ENCODE measurements at places on chromosomes 6 and 20.

DNA sequence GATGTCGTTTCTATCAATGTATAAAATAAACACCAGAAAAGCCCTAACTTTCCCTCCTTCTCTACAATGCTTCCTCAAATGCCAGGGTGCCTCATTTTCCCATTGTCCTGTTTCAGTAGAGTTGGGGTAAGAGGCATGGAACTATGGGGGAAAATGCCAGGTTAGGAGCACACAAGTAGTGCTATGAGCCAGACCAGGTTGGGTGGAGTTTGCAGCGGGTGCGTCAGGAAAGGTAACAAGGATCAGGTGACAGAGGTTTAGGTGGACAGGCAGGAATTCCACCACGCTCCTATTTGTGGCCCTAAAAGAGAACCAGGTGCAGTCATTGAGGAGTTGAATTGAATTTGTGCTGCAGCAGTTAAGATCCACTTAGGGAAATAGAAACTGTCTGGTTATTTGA lies 36.5 kb downstream of the SYTL3 start:
- DNase-seq: no peak

DNA sequence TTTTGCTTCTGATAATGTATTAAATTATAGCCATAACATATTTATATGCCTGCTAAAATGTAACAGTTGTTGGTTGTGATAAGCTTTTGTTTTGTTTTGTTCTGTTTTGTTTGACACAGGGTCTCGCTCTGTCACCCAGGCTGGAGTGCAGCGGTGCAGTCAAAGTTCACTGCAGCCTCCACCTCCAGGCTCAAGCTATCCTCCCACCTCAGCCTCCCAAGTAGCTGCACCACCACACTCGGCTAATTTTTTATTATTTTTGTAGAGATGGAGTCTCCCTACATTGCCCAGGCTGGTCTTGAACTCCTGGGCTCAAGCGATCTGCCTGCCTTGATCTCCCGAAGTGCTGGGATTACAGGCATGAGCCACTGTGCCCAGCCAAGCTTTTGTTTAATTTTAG lies 157.8 kb downstream of the ARID1B start:
- no peak for DNase-seq

GRCh38 chr6:168208854-168209253 lies 110.7 kb downstream of the DACT2 start:
- DNase-seq: no peak

GRCh38 chr6:107815846-107816245 lies 8.3 kb downstream of the SCML4 start:
- DNase-seq: no peak

GRCh38 chr6:15346315-15346714 lies 100.4 kb downstream of the JARID2 start:
- DNase-seq: no peak

DNA sequence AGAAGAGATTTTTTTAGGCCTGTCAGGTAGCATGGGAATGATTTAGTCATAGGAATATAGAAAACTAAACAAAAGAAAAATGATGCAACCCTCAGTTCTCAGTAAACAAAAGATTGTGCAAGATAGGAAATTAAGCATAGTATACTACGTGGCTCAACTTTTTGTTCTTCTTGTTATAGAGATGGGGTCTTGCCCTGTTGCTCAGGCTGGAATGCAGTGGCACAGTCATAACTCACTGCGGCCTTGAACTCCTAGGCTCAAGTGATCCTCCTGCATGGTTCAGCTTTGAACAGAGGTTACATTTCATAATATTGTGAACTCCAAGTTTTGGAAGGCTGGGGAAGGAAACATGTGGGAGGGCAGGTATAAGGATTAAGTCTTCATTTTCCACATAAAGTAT lies 28.5 kb downstream of the SLX4IP start:
- DNase-seq: no peak

DNA sequence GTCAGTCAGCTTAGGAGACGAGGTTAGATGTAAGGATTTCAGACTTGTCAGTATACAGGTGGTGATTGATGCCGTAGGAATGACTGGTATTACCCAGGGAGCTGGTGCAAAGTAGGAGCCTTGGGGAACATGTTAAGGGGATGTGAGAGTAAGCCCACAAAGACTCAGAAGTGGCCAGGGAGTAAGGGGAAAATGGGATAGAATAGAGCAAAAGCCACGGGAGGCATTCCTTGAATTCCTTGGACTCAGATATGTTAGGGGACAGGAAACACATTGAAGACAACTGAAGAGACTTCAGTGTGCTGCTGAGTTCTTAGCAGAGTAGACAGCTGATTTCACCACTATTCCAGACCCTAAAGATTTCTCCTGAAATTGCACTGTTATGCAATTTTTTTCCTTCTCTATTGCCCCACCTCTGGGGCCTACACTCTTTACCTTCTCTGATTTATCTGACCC lies 1.2 kb upstream of the ACAT2 start:
- peak; percentile 71 for DNase-seq

GRCh38 chr6:23994013-23994412 lies 132.0 kb upstream of the NRSN1 start:
- DNase-seq: no peak

DNA sequence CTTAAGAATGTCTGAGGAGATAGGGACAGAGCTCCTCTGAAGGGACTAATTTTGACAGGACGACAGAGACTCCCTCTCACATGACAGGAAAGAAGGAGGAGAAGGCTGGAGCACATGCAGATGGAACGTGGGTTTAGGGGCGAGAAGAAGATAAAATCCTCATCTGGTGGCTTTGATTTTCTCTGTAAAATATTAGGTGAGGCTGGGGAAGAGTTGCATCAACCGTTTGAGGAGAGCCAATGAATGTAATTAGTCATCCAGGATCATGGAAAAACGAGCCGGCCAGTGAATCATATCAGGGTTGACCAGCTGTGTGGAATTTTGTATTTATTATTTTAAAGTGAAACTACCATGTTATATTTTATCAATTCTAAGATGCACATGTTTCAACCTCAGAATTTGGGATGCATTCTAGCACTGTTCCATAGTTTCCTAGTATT lies 46.9 kb upstream of the ADGRF4 start:
- DNase-seq: peak; percentile 82

DNA sequence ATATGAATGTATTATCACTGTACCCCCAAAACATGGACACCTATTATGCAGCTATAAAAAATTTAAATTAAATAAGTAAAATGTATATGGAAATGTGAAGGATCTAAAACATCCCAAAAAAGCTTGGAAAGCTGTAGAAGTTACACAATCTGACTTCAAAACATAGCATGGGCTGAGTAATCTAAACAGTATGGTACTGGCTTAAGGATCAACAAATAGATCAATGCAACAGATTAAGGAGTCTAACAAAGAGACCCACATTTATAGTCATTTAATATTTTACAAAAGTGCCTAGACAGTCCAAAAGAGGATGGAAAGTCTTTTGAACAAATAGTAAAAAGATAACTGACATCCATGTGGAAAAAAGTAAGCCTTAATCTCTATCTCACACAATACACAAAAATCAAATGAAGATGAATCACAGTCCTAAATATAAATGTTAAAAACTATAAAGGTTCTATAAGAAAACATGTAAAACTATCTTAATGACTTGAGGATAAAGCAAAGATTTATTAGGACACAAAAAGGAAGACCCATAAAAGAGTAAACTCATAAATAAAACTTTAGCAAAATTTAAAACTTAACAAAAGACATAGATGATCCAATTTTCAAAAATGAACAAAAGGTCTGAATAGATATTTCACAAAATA lies 46.8 kb downstream of the RANBP9 start:
- DNase-seq: no peak

DNA sequence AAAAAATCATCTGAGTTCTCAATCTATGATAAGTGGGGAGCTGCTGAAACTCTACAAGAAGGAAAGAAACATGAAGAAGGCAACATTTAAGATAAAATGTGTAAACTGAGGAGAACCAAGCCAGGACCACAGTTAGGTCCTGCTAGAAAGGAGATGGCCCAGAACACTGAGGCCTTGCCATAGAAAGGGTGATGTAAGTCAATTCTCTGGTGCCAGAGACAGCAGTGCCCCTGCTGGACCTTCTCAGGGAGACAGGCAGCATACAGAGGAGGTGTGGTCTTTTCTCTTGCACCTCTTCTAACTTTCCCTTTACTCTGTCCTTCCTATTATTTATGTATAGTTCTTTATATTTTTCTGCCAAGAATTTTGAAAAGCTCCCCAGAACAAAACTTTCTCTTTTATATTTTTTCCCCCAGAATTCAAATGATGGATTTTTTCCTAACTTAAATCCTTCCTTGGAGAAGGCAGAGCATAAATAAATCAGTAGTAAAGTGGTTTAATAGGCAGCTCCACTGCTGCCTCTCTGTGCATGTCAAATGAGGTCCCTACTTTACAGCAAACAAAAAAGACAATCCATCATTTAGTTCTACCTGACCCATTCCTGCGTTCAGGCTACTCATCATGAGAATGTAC lies 9.0 kb downstream of the UQCC2 start:
- peak; percentile 76 for DNase-seq

DNA sequence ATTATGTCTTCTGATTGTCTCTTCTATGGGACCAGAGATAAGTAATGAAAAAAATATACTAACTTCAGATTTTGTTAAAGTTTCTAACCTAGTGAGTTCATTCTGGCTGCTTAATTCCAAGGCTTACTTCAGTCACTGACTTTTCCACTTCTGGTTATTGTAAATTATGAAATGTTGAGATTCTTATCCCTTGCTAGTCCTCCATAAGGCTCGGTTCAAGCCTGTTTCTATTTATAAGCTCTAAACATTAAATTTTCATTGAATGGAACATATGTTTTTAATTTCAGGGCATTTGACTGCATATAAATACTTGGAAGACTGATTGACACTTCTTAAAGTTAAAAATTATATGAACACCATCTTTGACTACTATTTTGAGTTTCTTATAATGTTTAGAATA lies 23.6 kb upstream of the NKAIN2 start:
- DNase-seq: no peak

- DNase-seq: no peak
These were observed 17.0 kb downstream of the TFAP2A start for GRCh38 chr6:10397756-10398445.

DNA sequence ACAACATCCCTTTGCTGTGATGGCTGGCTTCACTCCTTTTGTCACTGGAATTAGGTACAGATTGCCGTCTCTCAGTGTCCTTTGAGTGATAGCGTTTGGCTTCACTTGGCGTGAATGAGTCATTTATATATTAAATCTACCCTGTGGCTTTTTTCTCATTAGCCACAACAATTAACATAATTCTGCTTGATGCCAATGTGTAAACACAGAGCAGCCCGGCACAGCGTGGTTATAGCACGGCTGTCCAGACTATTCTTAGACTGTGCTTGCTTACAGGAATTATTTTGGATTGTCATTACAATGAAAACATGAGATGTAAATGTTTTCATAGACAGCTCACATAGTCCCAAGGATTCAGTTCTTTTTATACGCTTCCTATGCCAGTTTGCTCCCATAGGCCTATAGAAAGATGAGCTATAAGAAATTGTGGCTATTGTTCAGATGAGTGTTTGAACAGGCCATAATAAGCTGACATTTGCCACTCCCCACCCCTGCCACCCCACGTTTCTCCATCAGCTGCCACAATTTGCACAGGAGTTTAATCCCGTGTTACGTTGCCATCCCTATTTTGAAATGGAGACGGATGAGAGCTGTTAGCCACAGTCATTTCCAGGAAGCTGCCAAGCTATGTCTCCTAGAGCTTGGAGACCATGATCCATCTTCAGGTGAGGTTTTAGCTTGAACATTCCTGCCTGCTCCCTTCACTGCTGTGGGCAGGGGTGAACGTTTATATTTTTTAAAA lies 65.9 kb downstream of the PPP1R14C start:
- no peak for DNase-seq
